Astrocyte (in vitro differentiated cells and primary cell): ENCODE measurements at places on chromosomes 5 and 9. TPM values are rescaled to one million over a fixed set of nuclear protein-coding genes. Genes with fewer than 3 reads are reported as not detected.

- no peaks in the 10 kb centered on the region for H3K36me3 ChIP-seq
- DNase-seq, result peak; percentile 14
- peaks cover 3% of the 10 kb centered on the region for H3K27me3 ChIP-seq
- H3K4me3 ChIP-seq, result no peak overlapping the region
- peaks cover 12% of the 10 kb centered on the region for H3K4me1 ChIP-seq
Measured at GRCh38 chr9:120894321-120895148, 17.5 kb upstream of the PHF19 start.

DNA sequence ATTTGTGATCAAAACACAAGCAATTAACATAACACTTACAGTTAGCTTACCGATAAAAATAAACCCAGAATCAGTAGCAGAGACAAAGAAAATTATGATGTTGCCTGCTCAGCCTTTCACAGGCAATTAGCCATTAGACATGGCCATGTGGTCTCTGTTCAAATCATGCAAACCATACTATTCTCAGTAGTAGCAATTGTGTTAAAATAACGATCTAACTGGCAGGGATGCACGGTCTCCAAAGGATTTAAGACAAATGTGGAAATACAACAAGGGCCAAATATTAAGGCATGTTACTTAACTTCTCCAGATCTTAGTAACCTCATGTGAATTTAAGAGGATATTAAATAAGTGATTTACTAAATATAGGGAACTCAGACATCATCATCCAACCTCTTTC is 59.5 kb downstream of the PTBP3 start:
- H3K27me3 ChIP-seq, result no peaks in the 10 kb centered on the region
- H3K4me3 ChIP-seq, result no peak overlapping the region
- no peak for DNase-seq
- no peak overlapping the region for H3K27ac ChIP-seq
- H3K4me1 ChIP-seq, result no peaks in the 10 kb centered on the region

- no peaks in the 10 kb centered on the region for H3K36me3 ChIP-seq
- H3K4me1 ChIP-seq, result peaks cover 41% of the 10 kb centered on the region
- no peaks in the 10 kb centered on the region for H3K27me3 ChIP-seq
- H3K27ac ChIP-seq, result peak overlapping the region; percentile 94
Measured at GRCh38 chr5:17219469-17219868, 2.0 kb downstream of the BASP1 start.

DNA sequence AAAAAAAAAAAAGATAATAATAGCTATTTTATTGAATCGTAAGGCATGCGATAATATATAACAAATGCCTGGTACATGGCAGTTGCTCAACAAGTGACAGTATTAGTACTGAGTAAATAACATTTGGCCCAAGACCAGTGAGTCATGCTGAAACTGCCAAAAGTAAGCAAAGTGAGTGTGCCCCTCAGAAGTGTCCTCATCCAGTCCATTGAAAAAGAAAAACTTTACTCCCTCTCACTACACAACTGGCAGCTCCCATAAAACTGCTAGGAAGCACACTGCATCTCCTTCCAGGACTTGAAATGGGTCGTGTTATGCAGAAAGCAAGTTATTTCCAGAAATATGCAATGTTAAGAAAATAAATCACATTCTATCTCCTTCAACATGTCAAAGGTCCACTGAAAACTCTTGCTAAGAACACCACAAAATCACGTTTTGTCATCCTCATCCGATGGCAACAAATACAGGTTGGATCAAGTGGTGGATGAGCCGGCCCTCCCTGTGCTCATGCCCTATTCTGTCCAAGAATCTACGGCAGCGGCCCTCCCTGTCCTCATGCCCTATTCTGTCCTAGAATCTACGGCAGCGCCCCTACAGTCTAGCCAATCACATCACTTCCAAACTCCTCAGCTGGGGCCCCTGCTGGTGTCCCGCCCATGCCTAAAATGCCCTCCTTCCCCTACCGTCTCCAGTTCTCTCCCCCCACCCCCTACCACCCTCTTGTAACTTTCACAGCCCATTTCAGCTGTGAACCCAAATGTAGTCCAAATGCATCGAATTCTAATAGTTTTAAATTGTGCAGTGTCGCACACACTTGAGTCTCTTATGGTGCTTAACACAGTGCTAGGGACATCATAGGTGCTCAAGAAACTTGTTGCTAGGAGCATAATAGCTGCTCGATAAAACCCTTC is 12.5 kb downstream of the PTCH1 start:
- no peak for DNase-seq
- no peak overlapping the region for H3K27ac ChIP-seq
- H3K36me3 ChIP-seq, result no peaks in the 10 kb centered on the region

- peaks cover 9% of the 10 kb centered on the region for H3K4me1 ChIP-seq
- H3K27me3 ChIP-seq, result no peaks in the 10 kb centered on the region
- peak overlapping the region; percentile 100 for H3K27ac ChIP-seq
- no peaks in the 10 kb centered on the region for H3K36me3 ChIP-seq
- H3K4me3 ChIP-seq, result peak overlapping the region; percentile 84
Measured at GRCh38 chr9:83706676-83707517, 861 bp downstream of the UBQLN1 start.

DNA sequence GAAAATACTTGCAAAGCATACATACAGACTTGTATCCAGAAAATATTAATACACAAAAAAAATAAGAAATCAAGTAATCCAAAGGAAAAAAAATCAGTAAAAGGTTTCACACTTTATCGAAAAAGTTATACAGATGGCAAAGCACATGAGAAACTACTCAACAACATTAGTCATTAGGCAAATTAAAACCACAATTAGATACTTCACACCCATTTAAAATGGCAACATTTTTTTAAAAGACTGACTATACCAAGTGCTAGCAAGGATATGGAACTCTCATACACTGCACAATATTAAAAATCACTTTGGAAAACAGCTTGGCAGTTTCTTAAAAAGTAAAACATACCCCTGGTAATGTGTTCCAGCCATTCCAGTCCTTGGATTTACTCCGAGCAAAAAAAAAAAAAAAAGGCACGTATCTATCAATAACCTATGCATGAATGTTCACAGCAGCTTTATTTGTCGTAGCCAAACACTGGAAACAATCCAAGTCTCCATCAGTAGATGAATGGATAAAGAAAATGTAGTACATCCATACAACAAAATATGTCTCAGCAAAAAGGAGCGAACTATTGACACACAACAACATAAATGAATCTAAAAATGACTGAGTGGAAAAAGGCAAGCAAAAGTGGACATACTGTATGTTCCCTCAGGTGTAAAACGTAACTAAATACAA is 66.0 kb downstream of the GNAQ start:
- H3K36me3 ChIP-seq, result no peaks in the 10 kb centered on the region
- no peak overlapping the region for H3K4me3 ChIP-seq
- no peak for DNase-seq
- peaks cover 10% of the 10 kb centered on the region for H3K4me1 ChIP-seq

GRCh38 chr5:58060996-58061395 is 398.9 kb downstream of the PLK2 start:
- H3K4me1 ChIP-seq, result no peaks in the 10 kb centered on the region
- H3K27me3 ChIP-seq, result no peaks in the 10 kb centered on the region
- no peaks in the 10 kb centered on the region for H3K36me3 ChIP-seq
- peak; percentile 73 for DNase-seq
- H3K4me3 ChIP-seq, result no peak overlapping the region

GRCh38 chr5:126650463-126650862 is 49.7 kb downstream of the PHAX start:
- no peaks in the 10 kb centered on the region for H3K36me3 ChIP-seq
- no peak overlapping the region for H3K4me3 ChIP-seq
- H3K27me3 ChIP-seq, result no peaks in the 10 kb centered on the region
- H3K27ac ChIP-seq, result no peak overlapping the region
- no peaks in the 10 kb centered on the region for H3K4me1 ChIP-seq

DNA sequence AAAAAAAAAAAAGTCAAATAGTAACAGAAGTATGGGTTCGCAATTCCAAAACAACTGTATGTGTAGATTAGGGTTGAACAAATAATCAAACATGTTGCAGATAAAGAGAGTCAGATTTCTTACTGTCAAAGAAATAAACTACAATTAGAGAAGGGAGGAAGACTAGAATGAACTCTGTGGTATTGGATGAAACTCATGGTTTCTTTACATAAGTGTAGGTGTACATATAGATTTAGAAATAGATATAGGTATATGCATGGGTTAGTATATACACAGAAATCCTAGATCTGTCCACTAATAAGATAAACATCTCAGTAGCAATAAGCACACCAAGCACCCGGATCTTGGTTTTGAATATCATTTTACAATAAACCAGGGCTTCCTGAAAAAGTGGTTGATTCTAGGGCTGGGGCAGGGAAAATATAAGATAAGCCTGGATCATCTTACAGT is 21.3 kb downstream of the DTWD2 start:
- no peaks in the 10 kb centered on the region for H3K27me3 ChIP-seq
- no peaks in the 10 kb centered on the region for H3K4me1 ChIP-seq
- no peak for DNase-seq
- no peak overlapping the region for H3K4me3 ChIP-seq
- H3K27ac ChIP-seq, result no peak overlapping the region
- H3K36me3 ChIP-seq, result no peaks in the 10 kb centered on the region

GRCh38 chr5:30103052-30103451 is 1090.4 kb upstream of the CDH6 start:
- peak overlapping the region; percentile 32 for H3K4me3 ChIP-seq
- peaks cover 14% of the 10 kb centered on the region for H3K4me1 ChIP-seq
- no peaks in the 10 kb centered on the region for H3K27me3 ChIP-seq
- peak; percentile 59 for DNase-seq
- H3K27ac ChIP-seq, result peak overlapping the region; percentile 81

DNA sequence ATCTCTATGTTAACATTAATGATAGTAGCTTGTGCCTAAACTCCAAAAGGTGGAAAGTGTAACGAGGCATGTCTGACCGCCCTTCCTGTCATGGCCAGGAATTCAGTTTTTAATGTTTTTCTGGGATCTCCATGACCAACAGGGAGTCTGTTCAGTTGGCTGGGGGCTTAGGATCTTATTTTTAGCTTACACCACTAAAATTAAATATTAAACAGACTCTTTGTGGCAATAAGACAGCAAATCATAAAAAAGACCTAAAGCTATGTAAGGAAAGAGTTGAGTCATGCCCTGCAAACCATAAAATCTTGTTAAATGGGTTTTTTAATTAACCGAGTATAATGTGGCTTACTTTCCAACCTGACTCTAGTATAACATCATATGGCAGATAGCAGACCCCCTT is 247.8 kb downstream of the DIRAS2 start:
- DNase-seq, result no peak
- H3K4me3 ChIP-seq, result no peak overlapping the region
- no peaks in the 10 kb centered on the region for H3K27me3 ChIP-seq
- no peaks in the 10 kb centered on the region for H3K4me1 ChIP-seq
- H3K36me3 ChIP-seq, result no peaks in the 10 kb centered on the region
- H3K27ac ChIP-seq, result no peak overlapping the region

DNA sequence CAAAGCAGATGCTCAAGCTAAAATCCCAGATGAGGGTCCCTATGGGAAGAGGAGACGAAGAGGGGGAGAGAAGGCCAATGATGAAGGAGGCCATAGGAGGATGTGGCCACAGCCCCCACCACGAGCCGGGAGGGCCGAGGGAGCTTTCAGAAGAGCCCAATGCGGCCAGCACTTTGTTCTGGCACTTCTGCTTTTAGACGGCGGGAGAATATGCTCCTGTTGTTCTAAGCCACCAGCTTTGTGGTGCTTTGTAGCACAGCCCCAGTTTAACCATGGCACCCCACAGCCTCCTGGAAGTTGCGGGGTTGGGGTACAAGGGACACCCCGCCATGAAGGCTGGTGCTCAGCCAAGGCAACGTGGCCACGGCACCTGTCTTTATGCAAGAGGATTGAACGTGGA is 33.4 kb downstream of the LPCAT1 start:
- H3K4me1 ChIP-seq, result peaks cover 16% of the 10 kb centered on the region
- no peak for DNase-seq
- no peaks in the 10 kb centered on the region for H3K27me3 ChIP-seq

- no peaks in the 10 kb centered on the region for H3K27me3 ChIP-seq
- H3K27ac ChIP-seq, result no peak overlapping the region
- no peaks in the 10 kb centered on the region for H3K4me1 ChIP-seq
- H3K36me3 ChIP-seq, result no peaks in the 10 kb centered on the region
Measured at GRCh38 chr5:40029711-40030495, 605.1 kb upstream of the DAB2 start.

- H3K27ac ChIP-seq, result no peak overlapping the region
- no peaks in the 10 kb centered on the region for H3K36me3 ChIP-seq
- DNase-seq, result no peak
Measured at GRCh38 chr5:18972177-18972576, 1015.8 kb downstream of the CDH18 start.

- no peak for DNase-seq
- no peaks in the 10 kb centered on the region for H3K27me3 ChIP-seq
- H3K4me3 ChIP-seq, result no peak overlapping the region
Measured at GRCh38 chr9:36450110-36450732, 50.2 kb upstream of the RNF38 start.

GRCh38 chr9:88781628-88782391 is 209.5 kb upstream of the S1PR3 start:
- DNase-seq, result peak; percentile 69
- H3K4me3 ChIP-seq, result no peak overlapping the region
- H3K27me3 ChIP-seq, result no peaks in the 10 kb centered on the region
- no peaks in the 10 kb centered on the region for H3K36me3 ChIP-seq
- peak overlapping the region; percentile 32 for H3K27ac ChIP-seq
- H3K4me1 ChIP-seq, result peaks cover 45% of the 10 kb centered on the region

GRCh38 chr5:4250254-4250653 is 654.6 kb downstream of the IRX1 start:
- no peaks in the 10 kb centered on the region for H3K27me3 ChIP-seq
- no peak overlapping the region for H3K4me3 ChIP-seq
- no peak for DNase-seq
- H3K27ac ChIP-seq, result no peak overlapping the region
- no peaks in the 10 kb centered on the region for H3K4me1 ChIP-seq
- no peaks in the 10 kb centered on the region for H3K36me3 ChIP-seq

GRCh38 chr5:120086081-120086480 is 378.0 kb upstream of the PRR16 start:
- H3K27ac ChIP-seq, result no peak overlapping the region
- no peak overlapping the region for H3K4me3 ChIP-seq
- H3K4me1 ChIP-seq, result no peaks in the 10 kb centered on the region
- no peaks in the 10 kb centered on the region for H3K27me3 ChIP-seq
- peak; percentile 69 for DNase-seq

GRCh38 chr9:134814598-134815215 is 65.9 kb upstream of the FCN2 start:
- H3K4me3 ChIP-seq, result no peak overlapping the region
- H3K27ac ChIP-seq, result peak overlapping the region; percentile 67
- DNase-seq, result peak; percentile 53

GRCh38 chr5:95600557-95600956 is 19.3 kb upstream of the GPR150 start:
- no peak overlapping the region for H3K4me3 ChIP-seq
- no peak overlapping the region for H3K27ac ChIP-seq
- H3K27me3 ChIP-seq, result no peaks in the 10 kb centered on the region
- peak; percentile 46 for DNase-seq
- H3K36me3 ChIP-seq, result no peaks in the 10 kb centered on the region

The SHOC1 gene
- not detected in 2 replicates for total RNA-seq

The KIAA0825 gene
- 2.5 and 2.9 TPM in 2 replicates for total RNA-seq

The FCHO2 gene
- total RNA-seq, result 15.6 and 20.7 TPM in 2 replicates

The PLPPR1 gene
- total RNA-seq, result not detected in 2 replicates

The CDX1 gene
- total RNA-seq, result 0.50 TPM in 1 of 2 replicates, not detected in the other

The TMC1 gene
- total RNA-seq, result 0.10 TPM in 1 of 2 replicates, not detected in the other

The GTF3C4 gene
- 27.3 and 27.9 TPM in 2 replicates for total RNA-seq

The ZFYVE16 gene
- total RNA-seq, result 48.5 and 48.8 TPM in 2 replicates

The LRRC19 gene
- total RNA-seq, result not detected in 2 replicates

The FBN2 gene
- 105 and 176 TPM in 2 replicates for total RNA-seq

The SVEP1 gene
- 1.1 and 1.5 TPM in 2 replicates for total RNA-seq

The SIT1 gene
- total RNA-seq, result not detected in 2 replicates

The SLC6A19 gene
- not detected in 2 replicates for total RNA-seq

The PNPLA7 gene
- 2.6 and 2.9 TPM in 2 replicates for total RNA-seq

The GRM6 gene
- not detected in 2 replicates for total RNA-seq

The SV2C gene
- 0.05 TPM in 2 replicates for total RNA-seq
